ENCODE measurements at places on chromosomes 2 and 18.

DNA sequence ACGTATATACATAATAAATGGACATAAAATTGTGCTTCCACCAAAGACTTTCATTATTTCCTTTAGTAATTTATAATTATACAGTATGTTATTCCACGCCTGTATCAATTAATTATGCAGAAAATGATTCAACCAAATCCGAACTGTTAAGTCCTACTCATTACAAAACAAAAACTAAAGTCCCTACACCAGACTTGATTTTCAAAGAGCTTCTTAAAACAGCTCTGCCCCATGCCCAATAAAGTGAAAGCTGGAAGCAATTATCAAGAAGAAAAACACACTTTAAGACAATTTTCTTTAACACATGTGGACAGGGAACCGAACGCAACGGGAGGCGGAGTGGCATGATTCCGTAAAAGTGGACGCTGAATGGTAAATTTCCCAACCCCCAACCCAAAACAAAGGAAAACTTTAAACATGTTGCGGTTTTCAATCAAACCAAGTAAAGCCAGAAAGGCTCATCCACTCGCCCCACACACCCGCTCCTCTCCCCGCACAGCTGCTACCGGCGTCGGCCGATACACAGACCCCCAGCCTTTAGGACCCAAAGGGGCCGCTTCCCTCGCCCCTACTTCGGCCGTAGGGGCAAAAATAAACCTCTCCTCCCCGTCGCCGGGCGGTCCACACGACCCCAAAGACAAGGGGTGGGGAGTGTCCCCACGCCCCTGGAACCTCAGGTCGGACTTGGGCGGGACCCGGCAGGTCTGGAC, 705 bp downstream of the YES1 start:
- no peak for DNase-seq

- no peak for DNase-seq
Observed at GRCh38 chr2:48483506-48483905, 46.4 kb upstream of the STON1 start.

- DNase-seq, result no peak
Observed at GRCh38 chr2:218389333-218390150, 7.5 kb downstream of the SLC11A1 start.

- DNase-seq, result no peak
Observed at GRCh38 chr2:143229411-143229810, 100.2 kb downstream of the ARHGAP15 start.

DNA sequence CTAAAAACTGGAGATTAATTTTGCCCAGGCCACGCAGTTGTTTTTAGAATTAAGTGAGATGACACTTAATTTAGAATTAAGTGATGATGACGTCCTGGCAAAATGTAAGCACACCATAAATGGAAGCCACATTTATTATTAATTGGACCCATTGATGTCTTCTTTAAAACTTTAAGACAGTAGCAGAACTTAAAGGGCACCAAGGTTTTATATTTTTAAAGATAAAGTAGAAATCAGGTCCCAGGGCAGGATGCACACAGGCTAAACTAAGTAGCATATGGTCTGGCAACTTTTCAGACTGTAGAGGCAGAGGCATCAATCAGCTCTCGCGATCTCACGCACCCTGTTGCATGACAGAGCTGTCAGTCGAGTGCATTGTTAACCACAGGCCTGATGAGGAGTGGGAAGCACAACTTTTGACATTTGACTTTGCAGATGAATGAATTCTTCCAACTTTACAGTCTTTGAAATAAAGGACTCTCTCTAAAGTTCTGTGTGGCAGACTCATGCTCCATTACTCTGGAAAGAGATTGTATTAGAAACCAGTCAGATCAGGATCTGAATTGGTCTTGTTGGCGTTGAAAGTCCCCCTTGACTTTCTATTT, 232.4 kb downstream of the CD226 start:
- no peak for DNase-seq

- no peak for DNase-seq
Observed at GRCh38 chr18:41928581-41928980, 26.5 kb upstream of the PIK3C3 start.

DNA sequence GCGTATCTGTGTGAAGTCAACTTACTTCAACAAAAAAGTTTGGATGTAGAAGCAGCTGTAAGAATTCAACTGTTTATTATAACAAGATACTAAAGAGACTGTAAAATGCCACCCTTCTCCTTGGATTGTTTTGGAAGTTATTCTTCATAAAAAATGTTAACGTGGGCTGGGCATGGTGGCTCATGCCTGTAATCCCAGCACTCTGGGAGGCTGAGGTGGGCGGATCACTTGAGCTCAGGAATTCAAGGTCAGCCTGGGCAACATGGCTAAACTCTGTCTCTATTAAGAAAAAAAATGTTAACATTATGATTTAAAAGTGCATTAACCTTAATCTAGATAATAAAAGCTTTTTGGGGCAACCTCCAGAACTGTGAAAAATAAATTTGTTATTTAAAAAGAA, 7.7 kb downstream of the CIAO1 start:
- DNase-seq, result no peak

DNA sequence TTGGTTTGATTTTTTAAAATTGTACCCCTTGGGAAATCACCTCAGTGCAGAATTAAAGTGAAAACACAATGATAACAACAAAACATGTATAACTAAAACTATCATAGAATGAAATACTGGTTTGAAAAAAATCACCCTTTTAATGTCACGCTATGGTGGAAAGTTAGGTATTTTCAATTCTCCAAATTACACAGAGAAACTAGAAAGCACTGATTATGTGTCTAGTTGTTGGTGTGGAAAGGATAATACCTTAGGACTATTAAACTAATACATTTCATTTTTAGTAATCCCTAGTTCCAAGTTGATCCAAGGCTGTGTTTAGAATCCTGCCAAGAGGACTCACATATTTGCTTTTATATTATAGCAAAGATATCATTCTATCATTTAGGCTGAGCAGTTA, 71.2 kb downstream of the NUP35 start:
- DNase-seq, result no peak

- DNase-seq, result no peak
Observed at GRCh38 chr18:67367540-67367939, 149.0 kb downstream of the DSEL start.

- DNase-seq, result no peak
Observed at GRCh38 chr18:40404284-40404683, 1550.8 kb upstream of the PIK3C3 start.

DNA sequence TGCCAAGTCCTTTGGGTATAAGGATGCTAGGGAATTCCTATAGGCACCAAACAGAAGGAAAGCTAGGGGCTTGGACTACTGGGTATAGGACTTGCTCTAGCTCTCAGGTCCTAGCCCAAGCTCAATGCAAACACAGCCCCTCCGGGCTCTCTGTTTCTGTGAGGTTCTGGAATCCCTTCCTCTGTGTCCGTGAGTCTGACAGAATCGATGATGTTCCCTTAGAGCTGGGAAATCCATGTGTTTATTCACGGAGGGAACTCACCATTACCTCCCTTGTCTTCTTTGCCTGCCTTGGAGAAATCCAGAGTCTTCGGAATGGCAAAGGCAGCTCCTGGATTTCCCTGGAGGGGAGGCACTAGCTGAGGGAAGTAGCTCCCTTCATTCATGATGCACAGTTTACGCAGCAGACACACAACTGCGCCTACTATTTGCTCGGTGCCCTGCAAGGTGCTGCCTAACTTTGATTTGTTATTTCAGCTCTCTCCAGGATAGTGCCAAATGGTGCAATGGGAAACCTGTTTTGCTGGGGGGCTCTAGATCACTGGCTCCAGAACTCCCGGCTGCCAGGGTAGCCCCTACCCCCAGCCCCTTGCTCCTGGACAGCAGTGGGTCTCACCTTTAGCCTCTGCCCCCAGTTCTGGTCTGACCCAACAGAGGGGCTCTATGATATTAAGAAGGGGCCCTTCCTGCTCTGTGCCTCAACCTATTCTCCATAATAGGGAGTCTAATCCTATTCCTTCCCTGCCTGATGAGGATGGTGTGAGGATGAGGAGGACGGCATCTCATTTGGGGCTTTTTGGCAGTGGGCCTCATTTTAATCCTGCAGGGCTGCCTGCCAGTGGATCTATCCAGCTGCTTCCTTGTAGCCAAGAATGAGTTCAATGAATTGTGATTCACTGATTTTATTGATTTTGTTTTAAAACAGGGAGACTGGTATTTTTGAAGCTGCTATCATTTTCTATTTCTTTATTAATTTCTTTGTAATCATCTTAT, 8.4 kb upstream of the PSMD1 start:
- no peak for DNase-seq
